ENCODE measurements at places on chromosomes 7 and 10. TPM values are rescaled to one million over a fixed set of nuclear protein-coding genes. Genes with fewer than 3 reads are reported as not detected.

The UBE3C gene
- 88.6 TPM for total RNA-seq

DNA sequence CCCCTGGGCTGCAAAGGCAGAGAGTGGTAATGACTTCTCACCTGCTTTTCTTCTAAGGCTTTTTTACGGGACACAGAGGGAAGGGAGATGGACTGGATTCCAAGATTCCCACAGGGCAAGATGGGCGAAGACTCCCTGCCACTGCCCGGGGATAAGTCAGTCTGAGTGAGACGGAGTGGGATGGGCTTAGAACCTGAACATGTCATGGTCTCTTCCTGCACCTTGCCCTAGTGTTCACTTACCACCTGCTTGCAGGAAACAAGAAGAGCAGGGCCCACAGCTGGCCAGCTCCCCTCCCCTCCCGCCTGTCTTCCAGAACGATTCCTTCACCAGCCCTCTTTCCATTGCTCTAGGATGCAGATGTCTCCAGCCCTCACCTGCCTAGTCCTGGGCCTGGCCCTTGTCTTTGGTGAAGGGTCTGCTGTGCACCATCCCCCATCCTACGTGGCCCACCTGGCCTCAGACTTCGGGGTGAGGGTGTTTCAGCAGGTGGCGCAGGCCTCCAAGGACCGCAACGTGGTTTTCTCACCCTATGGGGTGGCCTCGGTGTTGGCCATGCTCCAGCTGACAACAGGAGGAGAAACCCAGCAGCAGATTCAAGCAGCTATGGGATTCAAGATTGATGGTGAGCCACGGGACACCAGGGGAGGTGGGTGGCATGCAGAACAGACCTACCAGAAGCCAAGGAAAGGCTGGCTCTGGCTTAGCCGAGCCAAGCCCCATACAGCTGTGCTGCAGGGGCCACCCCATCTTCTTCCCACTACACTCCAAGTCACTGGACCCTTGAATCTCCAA lies 1.3 kb downstream of the SERPINE1 start:
- peaks cover 22% of the 10 kb centered on the region for H3K4me1 ChIP-seq
- peak overlapping the region; percentile 36 for H3K27ac ChIP-seq
- H3K36me3 ChIP-seq = peaks cover 27% of the 10 kb centered on the region
- H3K27me3 ChIP-seq = no peaks in the 10 kb centered on the region
- H3K4me3 ChIP-seq = peak overlapping the region; percentile 56
- DNase-seq = no peak

The HOXA4 gene
- 1.1 TPM for total RNA-seq

The HOXA7 gene
- total RNA-seq = 0.18 TPM

DNA sequence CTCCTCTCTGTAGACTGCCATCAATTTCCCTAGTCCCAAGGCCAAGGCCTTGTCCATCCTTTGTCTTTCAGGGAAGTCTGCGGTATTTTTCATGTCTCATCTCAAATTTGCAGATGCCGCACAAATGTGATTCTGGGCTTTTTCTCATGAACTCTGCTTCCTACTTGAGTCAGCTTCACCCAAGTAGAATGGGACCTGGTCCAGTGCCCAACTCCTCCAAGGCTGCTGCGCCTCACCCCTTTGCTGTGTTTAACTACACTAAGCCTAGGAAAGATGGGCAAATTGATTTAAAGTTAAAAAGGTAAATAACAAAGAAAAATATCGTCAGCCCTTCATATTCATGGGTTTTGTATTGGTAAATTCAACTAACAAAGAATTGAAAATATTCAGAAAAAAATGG lies 1092.6 kb upstream of the AUTS2 start:
- H3K27me3 ChIP-seq = no peaks in the 10 kb centered on the region
- no peaks in the 10 kb centered on the region for H3K4me1 ChIP-seq
- no peak for DNase-seq
- no peak overlapping the region for H3K27ac ChIP-seq
- H3K36me3 ChIP-seq = no peaks in the 10 kb centered on the region

DNA sequence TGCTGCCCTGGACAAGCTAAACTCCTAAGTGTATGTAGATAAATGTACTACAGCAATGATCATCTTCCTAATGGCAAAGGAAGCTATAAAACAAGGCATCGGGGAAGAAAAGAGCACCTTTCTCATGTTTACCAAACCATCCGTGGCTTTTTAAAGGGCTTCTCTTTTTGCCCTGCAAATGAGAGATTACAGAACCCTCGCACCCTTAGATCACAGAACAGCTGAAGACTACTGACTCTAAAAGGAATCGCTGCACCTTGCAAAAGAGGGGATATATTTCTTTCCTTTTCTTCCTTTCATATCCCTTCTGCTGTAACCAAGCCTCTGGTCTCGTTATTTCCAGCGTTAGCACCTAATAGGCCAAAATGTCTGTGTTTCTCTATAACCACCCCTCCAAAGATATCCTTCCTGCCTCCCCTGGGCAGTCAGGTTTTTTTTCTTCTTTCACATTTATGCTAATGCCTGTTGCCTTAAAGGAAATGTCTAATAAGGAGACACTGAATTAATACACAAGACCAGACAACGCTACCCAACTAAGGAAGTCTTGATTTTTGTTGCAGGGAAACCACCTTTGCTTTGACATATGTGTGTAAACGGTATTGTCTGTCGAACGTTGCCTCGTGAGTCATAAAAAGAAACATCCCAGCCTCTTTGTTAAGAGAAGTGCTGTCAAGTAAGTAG lies 10.5 kb downstream of the ST8SIA6 start:
- peak; percentile 11 for DNase-seq
- H3K36me3 ChIP-seq = no peaks in the 10 kb centered on the region
- H3K4me1 ChIP-seq = no peaks in the 10 kb centered on the region
- H3K27ac ChIP-seq = no peak overlapping the region
- no peak overlapping the region for H3K4me3 ChIP-seq

The DYNC1I1 gene
- not detected for total RNA-seq

The TSPAN12 gene
- 0.72 TPM for total RNA-seq

DNA sequence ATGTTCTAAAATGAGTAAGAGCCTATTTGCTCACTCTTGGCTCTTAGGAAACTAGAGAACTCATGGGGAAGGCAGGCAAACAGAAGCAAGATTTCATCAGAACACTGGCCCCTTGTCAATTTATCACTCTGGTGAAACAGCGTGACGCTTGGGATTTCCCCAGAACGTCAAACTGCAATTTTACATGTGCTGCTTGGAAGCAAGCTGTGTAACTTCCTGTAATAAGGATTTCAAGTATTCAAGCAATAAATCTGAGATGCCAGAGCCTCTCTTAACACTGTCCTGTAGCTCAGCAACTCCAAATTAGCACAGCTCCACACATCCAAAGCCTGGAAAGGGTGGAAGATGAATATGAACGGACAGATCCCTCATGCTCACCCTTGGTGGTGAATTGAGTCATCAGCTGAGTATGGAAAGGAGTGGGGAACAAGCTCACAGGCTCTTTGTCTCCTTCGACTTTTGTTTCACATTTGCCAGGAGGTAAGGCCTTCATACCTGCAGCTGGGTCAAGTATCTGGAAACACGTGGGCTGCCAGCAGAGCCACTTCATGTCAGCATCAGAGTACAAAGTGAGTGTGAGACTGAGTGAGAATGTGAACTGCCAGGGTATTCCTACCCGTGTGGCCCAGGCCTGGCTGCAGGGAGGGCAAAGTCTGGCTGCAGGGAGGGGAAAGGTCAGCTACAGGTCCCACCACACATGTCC lies 140.4 kb upstream of the NAMPT start:
- no peak overlapping the region for H3K4me3 ChIP-seq
- DNase-seq = peak; percentile 100
- H3K27ac ChIP-seq = peak overlapping the region; percentile 79
- H3K4me1 ChIP-seq = peaks cover 24% of the 10 kb centered on the region

GRCh38 chr7:130013241-130013640 lies 37.9 kb downstream of the ZC3HC1 start:
- no peak overlapping the region for H3K4me3 ChIP-seq
- no peak for DNase-seq
- H3K27ac ChIP-seq = no peak overlapping the region
- peaks cover 5% of the 10 kb centered on the region for H3K36me3 ChIP-seq

The OR6V1 gene
- not detected for total RNA-seq

- no peaks in the 10 kb centered on the region for H3K4me1 ChIP-seq
- H3K36me3 ChIP-seq = no peaks in the 10 kb centered on the region
- no peak overlapping the region for H3K4me3 ChIP-seq
Measured at GRCh38 chr10:25839683-25840082, 94.3 kb upstream of the MYO3A start.

The SLC35G1 gene
- 3.9 TPM for total RNA-seq

DNA sequence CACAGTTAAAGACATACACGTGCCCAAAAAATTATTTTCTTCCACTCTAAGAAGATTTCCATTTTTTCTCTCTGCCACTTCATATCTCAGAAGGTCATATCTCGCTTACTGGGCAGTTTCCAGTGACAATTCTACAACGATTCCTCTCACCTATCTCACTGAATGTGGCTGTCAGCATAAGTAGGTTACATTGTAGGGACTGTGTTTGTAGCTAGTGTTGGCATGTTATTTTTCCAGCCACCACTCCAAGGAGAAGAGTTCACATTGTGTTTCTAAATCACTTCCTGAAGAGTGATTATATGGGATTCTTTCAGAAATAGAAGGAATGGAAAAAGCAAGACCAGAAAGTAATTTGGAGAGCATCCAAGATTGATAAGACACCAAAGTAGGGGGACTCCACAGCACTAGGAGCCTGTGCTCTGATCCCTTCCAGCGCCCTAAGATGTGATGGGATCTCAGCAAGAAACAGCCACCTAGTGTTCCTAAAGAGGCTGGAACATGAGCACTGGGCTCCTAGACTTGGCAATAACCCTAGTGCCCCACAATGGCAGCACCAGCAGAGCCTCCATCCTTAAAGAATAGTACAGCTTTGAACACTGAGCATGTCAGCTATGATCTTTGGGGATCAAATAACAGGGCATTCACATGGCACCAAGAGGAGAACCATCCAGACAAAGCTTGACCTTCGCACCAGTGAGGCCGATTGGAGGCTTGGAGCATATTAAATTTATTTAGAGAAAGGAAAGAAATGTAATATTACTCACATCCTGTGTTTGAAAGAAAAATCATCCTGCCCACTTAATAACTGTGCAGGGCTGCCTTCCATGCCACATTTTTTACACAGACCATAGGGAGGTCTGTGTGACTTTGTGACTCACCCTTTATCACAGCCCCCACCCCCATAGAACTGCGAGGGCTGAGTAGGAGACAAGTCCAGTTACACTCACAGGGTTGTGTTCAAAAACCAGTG lies 51.8 kb downstream of the CAV1 start:
- no peaks in the 10 kb centered on the region for H3K27me3 ChIP-seq
- peaks cover 12% of the 10 kb centered on the region for H3K4me1 ChIP-seq
- DNase-seq = peak; percentile 98
- H3K27ac ChIP-seq = peak overlapping the region; percentile 99
- no peaks in the 10 kb centered on the region for H3K36me3 ChIP-seq

GRCh38 chr10:87878664-87879459 lies 15.4 kb downstream of the PTEN start:
- H3K27me3 ChIP-seq = no peaks in the 10 kb centered on the region
- H3K36me3 ChIP-seq = peaks cover 5% of the 10 kb centered on the region

Data from IMR-90 (cell line).